ENCODE measurements at places on chromosomes 2 and 18.

DNA sequence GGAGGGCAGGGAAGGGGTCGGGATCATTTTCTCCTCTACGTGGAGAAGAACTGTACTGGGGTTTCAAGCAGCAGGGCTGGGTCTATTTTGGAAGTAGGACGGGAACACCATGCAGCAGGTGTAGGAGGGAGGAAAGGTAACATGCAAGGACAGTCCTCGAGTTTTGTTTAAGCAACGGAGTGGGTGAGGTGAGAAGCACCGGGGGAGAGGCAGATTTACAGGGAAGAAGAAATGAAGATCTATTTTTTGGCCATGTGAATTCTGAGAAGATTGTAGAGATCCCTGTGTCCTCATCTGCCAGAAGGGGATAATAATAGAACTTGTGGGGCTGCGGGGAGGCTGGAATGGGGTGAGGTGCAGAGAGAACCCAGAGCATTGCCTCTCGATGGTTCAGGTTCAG is 85.6 kb downstream of the INPP5D start:
- no peak for DNase-seq

GRCh38 chr18:11488175-11488574 is 121.2 kb upstream of the SLC35G4 start:
- no peak for DNase-seq

GRCh38 chr2:180110469-180110868 is 103.4 kb upstream of the CWC22 start:
- DNase-seq = no peak

DNA sequence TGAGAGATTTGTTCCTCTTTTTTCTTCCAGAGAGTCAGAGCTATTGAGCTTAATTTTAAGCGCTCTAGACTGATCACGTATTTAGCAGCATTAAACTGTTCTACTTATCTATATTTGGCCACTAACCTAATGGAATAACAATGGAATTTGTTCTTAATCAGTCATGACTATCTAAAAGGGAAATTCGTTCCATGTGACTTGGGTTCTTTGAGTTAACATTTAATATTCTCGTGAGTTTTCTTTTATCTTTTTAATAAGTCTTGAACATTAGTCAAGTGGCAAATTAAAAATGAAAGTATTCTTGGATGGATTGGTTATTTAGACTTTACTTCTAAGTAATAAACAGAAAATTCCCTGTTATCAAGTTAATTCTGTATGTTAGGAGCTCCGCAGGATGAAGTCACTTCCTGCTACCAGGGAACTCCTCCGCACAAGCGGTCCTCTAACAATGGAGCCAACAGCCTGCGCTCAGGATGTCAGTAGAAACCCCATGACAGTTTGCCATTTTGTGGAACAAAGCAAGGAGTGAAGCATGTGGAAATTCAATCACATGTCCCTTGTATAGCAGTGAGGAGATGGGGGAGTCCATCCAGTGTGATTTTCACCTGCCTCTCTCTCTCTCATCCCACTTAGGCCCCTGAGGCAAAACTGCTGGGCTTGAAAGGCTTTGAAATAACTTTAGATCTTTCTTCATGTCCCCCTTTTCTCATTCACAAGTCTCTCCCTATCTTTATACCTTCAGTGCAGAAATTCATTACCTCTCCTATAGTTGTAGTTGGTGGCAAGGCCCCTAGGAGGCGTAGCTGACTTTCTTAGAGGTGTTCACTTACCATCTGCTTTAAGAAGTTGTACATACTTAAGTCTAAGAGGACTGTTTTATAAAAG is 138.1 kb downstream of the WDR7 start:
- DNase-seq = no peak

DNA sequence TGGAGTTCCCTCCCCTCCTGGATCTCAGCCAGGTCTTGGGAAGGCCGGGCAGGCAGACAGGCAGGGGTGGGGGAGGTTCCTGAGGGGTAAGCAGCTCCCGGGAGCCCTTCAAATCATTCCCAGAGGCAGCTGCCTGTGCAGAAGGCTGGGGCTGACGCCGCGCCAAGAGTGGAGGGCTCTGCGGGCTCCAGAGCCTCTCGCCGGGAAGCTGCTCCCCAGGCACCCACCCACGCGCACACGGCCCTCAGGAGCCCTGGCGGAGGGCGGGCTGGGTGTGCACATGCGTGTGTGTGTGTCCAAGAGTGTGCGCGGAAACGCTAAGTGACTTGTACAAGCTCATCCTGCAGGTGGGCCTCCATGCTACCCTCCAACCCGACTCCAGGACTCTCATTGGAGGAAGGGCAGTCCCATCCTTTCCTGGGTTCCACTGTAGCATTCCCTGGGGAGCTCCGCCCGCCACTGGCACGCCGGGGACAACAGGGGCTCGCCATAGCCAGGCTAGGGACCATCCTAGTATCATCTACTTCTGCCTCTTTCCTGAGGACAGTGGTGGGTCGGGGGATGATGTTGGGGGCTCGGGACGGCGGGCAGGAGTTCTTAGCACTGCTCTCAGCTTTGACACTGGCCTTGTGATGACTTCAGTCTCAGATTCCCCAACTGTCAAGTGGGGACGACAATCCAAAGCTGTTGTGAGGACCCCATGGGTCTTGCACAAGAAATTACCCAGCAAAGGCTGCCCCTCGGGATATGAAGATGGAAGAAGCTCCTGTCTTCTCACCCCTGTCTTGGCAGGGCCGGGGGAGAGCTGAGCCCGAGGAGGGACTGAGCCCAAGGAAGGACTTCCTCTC is 50.3 kb downstream of the INHBB start:
- no peak for DNase-seq

Data from prostate gland (tissue), 2 donors.